ENCODE measurements at places on chromosomes 1 and 21.

- no peak for DNase-seq
Observed at GRCh38 chr1:45393718-45394302, 53.6 kb upstream of the MUTYH start.

DNA sequence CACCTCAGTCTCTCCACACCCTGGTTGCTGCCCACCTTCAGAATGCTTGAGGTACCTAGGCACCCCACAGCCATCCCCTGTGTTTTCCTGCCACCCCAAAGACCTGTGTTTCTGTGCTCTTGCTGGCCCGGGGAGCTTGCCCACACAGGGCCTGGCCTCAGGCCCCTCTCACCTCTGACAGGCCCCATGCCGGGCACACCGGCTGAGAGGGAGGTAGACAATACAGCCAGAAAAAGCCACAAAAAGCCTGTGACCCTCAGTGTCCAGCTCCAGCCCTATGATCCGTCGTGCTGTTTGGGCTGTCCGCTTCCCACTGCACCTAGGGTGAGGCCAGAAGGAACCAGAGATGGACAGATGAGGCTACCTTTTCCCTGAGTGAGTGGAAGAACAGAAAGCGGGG, 11.4 kb downstream of the SEMA6C start:
- DNase-seq, result no peak

DNA sequence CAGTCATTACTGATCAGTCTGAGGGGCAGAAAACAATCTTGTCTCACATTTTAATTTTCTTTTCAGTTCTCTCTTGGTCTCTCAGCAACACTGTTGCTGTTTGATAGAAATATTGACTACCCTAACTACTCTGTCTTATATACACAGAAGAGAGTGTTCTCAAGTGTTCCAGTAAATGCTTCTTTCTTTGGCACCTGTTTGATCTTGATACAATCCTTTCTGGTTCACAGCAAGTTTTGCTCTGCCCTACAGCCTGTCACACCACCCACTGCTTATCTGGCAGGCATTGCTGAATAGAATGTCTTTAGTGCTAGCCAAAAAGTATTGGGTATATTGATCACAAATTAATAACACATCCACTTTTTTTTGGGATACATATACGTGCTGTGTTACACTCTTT, 75.7 kb upstream of the WLS start:
- no peak for DNase-seq

DNA sequence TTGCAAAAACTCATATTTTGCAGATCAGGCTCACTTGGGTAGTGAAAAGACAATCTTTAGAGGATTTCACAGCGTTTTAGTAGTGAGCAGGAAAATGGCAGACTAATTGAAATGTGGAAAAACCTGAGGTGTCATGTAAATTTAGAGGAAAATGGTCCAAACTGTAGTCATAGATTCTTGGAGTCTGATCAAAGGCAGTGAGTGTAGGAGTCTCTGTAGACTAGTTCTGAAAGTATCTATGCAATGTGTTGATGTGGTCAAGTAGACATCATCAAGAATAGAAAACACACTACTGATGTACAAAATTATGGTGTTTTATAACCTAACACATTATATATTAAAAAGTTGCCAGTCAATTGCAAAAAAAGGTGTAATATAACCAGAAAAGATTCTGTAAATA, 143.2 kb upstream of the C1orf105 start:
- DNase-seq, result no peak

DNA sequence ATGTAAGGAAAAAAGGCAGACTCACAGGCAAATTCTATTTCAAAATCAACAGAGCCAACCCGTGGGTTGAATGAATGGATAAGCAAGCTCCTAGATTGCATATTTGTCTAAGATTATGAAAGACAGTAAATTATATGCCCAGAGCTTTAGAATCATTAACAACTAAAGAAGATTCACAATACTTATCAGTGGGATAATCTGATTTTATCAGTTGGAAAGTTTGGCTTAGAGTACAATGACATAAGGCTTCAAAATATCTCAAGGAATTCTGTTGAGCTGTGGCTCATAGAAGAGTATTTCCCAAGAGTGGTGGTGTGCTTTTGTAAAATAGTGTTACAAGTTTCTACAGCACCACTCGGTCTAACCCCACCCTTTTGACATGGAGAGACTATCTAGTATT, 85.5 kb downstream of the ADAMTS1 start:
- no peak for DNase-seq

- DNase-seq, result no peak
Observed at GRCh38 chr1:235304549-235305451, 23.2 kb downstream of the ARID4B start.

DNA sequence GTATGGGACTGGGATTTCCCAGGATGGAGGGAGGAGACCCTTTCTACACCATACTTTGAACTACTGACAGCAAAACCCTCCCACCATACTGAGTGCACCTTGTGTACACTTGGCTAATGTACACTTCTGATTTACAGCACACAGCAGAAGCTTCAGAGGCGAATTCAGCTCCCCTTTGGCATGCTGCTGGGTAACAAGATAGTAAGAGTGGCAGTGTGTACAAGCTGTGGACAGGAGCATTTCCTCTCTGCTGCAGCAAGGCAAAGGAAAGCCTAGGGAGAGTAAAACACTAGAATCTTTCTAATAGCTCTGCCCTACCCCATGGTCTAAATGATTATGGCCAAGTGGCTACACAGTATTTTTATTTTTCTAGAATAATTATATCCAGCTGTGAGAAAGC, 83.9 kb upstream of the ARTN start:
- no peak for DNase-seq

GRCh38 chr1:21032741-21033140, 144.0 kb downstream of the EIF4G3 start:
- DNase-seq, result no peak

DNA sequence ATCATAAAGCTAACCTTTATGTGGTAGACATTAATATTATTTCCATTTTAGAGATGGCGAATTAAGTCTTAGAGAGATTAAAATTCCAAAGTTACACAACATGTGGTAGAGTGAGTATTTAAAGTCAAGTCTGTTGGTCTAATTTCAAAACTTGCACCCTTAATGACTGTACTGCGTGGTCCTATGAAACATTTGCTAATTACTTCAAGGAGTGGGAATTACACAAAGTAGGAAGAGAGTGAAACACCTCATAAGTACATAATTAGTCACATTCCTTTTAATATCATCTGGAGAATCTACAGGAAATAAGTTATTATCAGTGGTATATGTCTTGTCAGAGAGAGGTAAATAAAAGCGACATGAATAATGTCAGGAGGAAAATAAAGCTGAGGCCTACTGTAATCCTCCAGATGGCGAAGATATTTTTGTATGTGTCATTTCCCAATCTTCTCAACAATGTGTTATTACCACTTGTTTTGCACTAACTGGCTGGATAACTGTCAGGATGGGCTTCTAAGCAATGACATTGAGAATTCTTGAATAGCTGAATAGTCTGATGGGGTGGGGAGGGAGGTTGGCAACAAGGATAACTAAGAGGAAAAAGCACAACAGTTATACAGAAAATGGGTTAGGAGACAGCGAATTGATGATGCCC, 95.5 kb downstream of the TNFSF18 start:
- no peak for DNase-seq

GRCh38 chr1:1241588-1242219, 4.8 kb downstream of the C1QTNF12 start:
- no peak for DNase-seq

- no peak for DNase-seq
Observed at GRCh38 chr1:165057956-165058355, 298.6 kb downstream of the LMX1A start.

DNA sequence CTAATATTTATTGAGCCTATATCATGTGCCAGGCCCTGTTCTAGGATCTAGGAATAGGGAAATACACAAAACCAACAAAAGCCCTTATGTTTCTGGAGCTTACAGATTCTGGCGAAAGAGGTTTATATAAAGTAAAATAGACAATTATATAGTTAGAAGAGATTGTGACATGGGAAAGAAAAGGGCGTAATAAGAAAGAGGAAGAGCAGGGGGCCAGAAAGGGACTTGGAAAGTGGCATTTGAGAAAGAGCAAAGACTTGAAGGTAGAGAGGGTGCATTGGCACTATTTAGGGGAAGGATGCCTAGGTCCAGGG, 322.5 kb upstream of the FAM78B start:
- DNase-seq, result no peak

GRCh38 chr1:30777904-30778153, 20.3 kb upstream of the LAPTM5 start:
- DNase-seq, result no peak

GRCh38 chr1:98903726-98904125, 100.9 kb downstream of the PLPPR5 start:
- DNase-seq, result no peak

DNA sequence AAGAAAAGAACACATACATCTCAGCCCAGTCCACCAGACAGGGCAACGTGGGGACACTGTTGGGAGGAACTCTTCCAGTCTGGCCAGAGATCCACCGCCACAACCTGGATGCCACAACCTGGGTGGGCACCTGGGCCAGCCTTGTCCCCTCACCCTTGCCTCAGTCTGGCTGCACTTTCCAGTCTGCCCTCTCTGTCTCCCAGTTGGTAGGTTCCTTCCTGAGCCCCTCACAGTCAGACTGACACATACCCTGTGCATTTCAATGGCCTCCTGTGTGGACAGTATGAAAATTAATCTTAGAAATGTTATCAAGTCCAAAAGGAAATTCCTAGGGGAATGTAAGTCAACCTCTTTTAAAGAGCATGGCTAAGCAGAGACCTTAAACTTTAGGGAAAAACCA, 49.5 kb downstream of the DDX20 start:
- DNase-seq, result no peak

GRCh38 chr1:115537415-115537814, 104.4 kb upstream of the VANGL1 start:
- DNase-seq, result no peak

- no peak for DNase-seq
Observed at GRCh38 chr1:47622776-47623556, 185.1 kb downstream of the FOXD2 start.

GRCh38 chr1:43507296-43508295, 23.1 kb upstream of the PTPRF start:
- DNase-seq, result no peak

DNA sequence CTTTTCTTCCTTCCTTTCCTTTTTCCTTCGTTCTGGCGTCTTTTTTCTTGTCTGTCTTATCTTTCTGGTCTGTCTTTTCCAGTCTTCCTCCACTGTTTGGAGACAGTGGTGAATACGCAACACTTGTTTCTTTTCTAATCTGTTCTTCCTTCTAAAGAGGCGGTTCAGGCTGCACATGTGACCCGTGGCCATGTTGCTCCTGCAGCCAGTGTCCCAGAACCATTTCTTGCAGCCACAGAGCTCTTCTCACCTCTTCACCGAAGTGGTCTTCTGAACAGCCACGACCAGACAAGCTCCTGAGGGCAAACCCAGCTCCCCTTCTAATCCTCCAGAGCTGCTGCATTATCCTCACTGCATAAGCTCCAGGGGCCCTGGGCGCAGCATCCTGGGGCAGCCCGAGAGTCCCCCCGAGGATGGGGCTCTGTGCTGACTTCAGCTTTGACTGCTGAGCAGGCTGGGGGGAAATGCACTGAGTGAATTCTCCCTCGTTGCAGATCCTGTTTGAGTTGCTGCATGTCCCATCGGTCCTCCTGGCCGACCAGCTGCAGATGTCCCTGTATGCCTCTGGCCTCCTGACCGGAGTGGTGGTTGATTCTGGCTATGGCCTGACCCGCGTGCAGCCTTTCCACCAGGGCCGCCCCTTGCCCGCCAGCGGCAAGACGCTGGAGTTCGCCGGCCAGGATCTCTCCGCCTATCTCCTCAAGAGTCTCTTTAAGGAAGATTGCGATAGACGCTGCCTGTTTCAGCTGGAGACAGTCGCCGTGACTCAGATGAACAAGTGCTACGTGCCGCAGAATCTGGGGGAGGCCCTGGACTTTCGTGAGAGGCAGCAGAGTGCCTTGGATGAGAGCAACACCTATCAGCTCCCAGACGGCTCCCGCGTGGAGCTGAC, 70.4 kb downstream of the ACTL8 start:
- DNase-seq, result no peak

- DNase-seq, result no peak
Observed at GRCh38 chr1:154943649-154944400, 7.3 kb upstream of the PMVK start.

DNA sequence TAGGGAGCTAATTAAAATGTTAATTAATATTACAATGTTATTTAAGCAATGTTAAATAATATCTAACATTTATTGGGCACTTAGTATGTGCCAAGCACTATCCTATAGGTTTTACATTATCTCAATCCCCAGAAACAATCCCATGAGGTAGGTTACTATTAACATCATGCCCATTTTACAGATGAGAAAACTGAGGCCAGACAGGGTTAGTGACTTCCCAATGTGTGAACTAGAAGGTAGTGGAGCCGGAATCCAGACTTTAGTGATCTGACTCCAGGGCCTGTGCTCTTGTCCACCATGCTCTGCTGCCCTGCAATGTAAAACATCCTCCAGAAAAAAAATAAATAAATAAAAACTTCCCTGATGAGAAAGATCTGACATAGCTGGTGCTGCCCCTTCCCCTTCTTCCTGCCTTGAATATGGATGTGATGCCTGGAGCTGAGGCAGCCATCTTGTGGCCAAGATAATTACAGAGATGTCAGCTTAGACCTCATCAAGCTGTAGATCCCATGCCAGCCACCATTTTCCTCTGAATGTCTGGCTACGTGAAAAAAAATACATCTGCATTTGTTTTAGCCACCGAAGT, 7.6 kb upstream of the CELA2A start:
- DNase-seq, result no peak

- no peak for DNase-seq
Observed at GRCh38 chr1:107525961-107526360, 385.1 kb downstream of the NTNG1 start.

- no peak for DNase-seq
Observed at GRCh38 chr1:102772831-102773230, 335.5 kb downstream of the COL11A1 start.

DNA sequence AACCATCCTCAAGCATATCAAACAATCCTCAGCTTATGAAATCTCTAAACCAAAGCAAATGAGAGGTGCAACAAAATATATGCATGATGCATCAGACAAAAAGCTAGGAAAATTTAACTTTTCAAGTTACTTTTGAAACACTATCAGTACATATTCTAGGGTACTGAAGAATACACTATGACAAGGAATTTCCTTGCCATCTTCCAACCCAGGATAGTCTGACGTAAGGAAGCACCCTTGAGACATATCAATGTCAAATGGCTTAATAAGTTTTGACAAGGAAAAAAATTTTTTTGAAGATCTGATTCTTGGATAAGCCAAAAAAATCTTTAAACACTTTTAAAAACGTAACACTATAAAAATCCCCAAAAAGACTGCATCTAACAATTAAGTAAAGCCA, 64.9 kb downstream of the KIFAP3 start:
- no peak for DNase-seq

DNA sequence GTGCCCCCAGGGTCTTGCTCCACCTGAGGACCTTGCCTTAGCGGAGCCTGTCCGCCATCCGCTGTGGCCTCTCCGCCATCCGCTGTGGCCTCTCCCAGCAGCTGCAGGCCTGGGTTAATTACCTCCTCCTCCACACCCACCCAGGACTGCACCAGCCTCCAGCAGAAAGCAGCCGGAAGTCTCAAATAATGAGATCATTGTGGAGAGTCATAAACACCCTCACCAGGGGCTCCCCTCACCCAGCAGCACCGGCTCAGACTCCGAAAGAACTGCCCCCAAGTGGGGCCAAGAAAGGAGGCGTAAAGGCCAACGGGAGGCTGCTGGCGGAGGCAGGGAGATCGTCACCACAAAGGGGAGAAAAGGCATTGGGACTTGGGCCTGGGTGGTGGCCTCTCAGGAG, 10.7 kb upstream of the GPR153 start:
- no peak for DNase-seq

GRCh38 chr1:224357626-224358124, 996 bp downstream of the CNIH4 start:
- DNase-seq, result no peak

- DNase-seq, result no peak
Observed at GRCh38 chr1:45446530-45446929, 44.4 kb downstream of the TESK2 start.

GRCh38 chr1:1869469-1869868, 21.4 kb downstream of the GNB1 start:
- DNase-seq, result no peak

All from psoas muscle (tissue), 8 donors.